MG63 (cell line): ENCODE measurements at places on chromosomes 11 and 22. TPM values are rescaled to one million over a fixed set of nuclear protein-coding genes. Genes with fewer than 3 reads are reported as not detected.

- no peak for DNase-seq
These were observed 2.9 kb downstream of the DENND6B start for GRCh38 chr22:50323900-50324299.

GRCh38 chr11:108734956-108735559, 70.2 kb downstream of the DDX10 start:
- no peak for DNase-seq

- DNase-seq: no peak
These were observed at the start of gene CRYBB1 for GRCh38 chr22:26617271-26618199. TSS of gene CRYBB1 (minus strand) at chr22:26618027. CDS start at chr22:26616319, 1,708 bp downstream.

DNA sequence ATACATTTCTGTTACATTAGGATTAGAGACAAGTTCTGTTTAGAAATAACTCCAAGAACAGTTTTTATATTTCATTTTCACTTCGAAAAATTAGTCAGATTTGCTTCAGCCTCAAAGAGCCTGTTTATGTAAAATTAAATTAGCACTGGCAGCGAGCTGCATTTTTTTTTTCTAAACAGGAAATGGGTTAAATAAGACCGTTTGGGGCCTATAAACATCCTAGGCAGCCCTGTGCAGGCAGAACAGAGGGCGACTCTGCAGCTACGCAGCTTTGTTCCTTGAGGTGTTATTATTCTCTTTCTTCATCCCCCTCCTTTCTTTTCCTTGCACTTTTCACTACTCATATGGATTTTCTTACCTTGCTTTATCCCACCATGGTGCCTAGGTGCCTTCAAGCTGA, 48.7 kb downstream of the CWC15 start:
- DNase-seq: no peak

DNA sequence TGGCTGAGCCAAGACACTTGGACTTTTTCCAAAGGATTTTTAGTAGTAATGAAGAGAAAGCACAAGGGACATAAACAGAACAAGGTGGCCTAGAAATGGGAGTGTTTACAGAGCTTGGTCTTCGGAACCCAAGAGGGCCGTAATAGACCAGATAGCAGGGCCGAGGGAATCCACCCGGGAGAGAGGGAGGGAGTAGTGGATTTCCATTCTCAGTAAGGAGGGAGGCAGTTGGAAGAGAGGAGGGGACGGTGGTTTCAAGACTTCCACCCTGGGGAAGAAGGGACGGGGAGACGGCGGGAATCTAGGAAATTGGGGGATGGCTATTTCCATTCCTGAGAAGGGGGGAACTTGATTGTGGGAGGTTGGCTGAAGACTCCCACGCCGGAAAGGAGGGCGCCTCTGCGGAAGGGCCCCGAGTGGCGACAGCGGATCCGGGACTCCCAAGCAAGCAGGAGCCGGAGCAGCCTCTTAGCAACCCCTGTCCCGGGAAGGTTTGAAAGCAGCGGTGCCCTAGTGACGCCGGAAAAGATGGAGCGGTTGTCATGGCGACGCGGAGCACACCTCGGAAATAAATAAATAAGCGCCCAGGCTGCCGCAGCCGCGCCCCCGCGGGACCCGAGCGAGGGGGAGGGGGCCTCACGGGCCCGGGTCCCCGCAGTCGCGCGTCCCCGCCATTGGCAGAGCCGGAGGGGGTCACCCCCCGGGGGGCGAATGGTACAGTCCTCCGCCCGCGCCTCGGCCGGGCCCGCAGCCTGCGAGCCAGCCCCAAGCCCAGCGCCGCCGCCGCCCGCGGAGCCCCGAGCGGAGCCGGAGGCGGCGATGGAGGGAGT, 31.6 kb downstream of the EIF3F start:
- DNase-seq: peak; percentile 28

- DNase-seq: no peak
These were observed 43.9 kb downstream of the SGSM3 start for GRCh38 chr22:40414311-40414710.

- no peak for DNase-seq
These were observed 69.1 kb upstream of the PPARA start for GRCh38 chr22:46081036-46081830.

DNA sequence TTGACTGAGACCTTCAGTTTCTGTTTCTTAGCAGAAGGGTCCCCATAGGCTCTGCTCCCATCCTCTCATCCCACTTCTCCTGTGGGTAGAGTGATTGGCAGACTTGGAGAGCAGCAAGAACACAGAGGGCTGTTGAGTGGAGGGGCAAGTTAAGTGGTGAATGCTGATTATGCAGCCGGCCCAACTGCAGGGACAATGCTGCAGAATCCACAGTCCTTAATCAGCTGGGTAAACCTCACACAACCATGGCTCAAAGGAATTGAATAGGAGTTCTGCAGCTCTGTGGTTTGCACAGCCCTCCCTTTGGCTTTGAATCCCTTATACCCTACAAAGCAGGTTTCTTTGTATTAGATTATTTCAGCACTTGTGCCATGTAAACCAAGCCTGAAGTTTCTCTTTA, 161.1 kb downstream of the NAV2 start:
- DNase-seq: no peak

- peak; percentile 73 for DNase-seq
These were observed 497.2 kb downstream of the NTM start for GRCh38 chr11:131867457-131868257.

GRCh38 chr11:65418431-65418680, 4.2 kb upstream of the NEAT1 start:
- DNase-seq: no peak

GRCh38 chr11:126328444-126328843, 24.6 kb downstream of the DCPS start:
- DNase-seq: no peak

DNA sequence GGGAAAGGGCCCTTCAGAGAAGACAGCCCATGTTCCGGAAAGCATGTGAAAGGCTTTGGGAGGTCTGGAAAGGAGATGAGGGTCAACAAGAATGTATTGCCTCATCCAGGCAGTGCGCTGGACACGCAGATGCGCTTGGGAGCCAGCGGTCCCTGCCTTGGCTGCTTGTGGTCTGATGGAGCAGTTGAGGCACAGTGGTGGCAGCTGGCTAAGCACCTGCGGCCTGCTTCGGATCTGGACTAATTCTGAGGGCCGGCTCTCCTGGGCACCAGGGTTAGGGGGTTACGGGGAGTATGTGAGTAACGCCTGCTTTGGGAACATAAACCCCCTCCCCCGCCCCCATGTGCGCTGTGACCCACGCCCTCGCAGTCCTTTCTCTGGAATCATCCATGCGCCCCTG, 4.6 kb upstream of the TM7SF2 start:
- no peak for DNase-seq

GRCh38 chr11:5204787-5205186, 4.3 kb upstream of the OR51V1 start:
- DNase-seq: peak; percentile 23

GRCh38 chr11:10631761-10632160, 61.8 kb downstream of the IRAG1 start:
- no peak for DNase-seq

DNA sequence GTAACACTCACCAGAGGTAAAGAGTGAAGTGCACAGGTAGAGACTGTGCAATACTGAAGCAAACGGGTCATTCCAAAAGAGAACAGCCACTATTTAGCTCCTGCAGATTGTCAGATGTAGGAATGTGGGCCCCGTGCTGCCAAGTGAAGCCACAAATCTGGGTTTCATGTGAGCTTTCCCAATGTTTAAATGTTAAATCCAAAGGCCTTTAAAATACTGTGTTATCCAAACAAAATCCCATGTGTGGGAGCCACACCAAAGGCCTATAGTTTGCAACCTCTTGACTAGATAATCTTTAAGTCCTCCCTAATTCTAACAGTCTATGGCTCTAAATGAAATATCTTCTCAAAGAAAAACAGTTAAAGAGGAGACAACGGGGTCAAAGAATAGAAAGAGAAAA, 43.3 kb downstream of the RBFOX2 start:
- no peak for DNase-seq

- DNase-seq: no peak
These were observed 5.4 kb downstream of the TMEM123 start for GRCh38 chr11:102447193-102447592.

- peak; percentile 20 for DNase-seq
These were observed 1.6 kb downstream of the PHF21B start for GRCh38 chr22:45008186-45008681.

- DNase-seq: peak; percentile 21
These were observed 13.5 kb downstream of the ACO2 start for GRCh38 chr22:41482319-41482935.

DNA sequence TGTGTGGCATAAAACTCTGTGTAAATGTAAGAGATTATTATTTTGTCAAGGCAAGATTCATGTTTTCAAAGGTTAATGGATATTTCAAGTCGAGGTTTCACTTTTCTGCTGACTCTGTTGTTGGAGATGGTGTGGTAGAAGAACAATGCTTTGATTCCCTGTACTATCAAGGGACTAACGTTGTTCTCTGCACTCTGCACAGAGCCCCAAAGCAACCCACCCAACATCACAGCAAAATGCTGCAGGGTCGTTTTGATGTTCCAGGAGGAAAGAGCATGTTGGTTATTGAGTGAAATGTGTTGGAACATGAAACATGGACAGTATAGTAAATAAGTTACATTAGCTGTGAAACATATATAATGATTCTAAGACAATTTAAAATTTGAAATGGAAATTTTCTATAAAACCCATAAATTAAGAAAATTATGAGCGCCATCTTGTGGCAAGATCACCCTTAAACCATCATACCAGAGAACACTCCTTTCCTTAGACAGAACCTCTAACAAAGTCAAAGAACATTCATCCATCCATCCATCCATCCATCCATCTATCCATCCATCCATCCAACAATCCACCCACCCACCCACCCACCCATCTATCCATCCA, 164.4 kb upstream of the ZBED5 start:
- no peak for DNase-seq

DNA sequence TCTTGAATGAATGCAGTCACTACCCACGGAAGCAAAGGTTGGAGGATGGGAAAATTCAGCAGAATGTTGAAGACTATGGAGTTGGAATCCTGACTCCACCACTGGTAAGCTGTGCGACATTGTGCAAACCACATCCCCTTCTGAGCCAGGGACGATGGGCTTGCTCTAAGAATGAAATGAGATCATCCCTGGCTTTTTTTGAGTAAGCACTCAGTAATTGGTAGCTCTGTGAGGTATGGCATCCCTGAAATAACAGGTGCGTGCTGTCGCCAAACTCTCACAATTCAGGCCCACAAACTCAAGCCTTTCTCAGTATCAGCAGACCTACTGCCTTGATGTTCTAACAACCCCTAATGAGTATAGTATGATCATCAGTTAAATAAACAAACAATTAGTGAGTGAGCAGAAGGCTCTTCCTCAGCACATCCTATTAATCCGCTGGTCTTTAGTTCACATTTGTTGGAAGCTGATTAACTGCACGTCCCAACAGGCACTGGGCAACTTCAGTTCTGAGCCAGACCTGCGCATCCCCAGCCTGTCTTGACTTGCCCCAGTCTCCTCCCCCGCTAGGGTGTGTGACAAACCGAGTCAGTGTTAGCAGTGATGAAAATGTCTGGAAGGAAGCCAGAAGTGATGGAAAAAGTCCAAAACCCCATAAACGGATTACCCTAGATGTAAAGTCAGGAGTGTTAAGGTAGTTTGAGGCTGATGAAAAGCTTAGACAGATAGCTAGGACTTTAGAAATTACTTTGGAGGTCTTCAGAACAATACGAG, 235.5 kb downstream of the GRIK4 start:
- DNase-seq: no peak

GRCh38 chr11:33324302-33324985, 67.3 kb downstream of the HIPK3 start:
- DNase-seq: no peak

DNA sequence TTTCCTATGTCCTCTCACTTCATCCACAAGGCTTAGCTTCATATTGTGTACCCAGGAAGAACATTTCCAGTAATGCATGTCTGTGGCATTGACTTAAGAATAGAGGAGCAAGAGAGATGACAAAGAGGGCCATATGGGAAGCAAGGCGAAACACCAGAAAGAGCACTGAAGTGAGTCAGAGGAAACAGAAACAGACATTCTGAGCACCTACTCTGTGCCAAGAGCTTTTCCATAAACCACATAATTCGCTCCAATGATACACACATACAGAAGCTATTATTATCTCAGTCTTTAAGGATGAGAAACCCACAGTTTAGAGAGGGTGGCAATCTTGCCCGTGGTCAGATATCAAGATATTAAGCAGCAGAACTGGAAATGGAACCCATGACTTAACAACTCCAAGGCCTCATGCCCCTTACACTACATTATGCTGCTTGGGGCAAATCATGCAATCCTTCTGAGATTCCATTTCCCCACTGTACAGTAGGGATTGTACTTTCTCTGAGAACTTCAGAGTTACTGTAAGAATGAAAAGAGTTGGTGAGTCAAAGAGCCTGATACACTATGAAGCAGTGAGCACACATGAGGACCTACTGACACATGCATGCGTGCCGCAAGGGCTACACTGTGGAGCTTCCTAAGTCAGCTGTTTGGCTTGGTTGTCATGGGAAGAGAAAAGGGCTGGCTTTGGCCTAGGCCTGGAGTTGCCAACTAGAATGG, 126.6 kb downstream of the KCNC1 start:
- DNase-seq: no peak

DNA sequence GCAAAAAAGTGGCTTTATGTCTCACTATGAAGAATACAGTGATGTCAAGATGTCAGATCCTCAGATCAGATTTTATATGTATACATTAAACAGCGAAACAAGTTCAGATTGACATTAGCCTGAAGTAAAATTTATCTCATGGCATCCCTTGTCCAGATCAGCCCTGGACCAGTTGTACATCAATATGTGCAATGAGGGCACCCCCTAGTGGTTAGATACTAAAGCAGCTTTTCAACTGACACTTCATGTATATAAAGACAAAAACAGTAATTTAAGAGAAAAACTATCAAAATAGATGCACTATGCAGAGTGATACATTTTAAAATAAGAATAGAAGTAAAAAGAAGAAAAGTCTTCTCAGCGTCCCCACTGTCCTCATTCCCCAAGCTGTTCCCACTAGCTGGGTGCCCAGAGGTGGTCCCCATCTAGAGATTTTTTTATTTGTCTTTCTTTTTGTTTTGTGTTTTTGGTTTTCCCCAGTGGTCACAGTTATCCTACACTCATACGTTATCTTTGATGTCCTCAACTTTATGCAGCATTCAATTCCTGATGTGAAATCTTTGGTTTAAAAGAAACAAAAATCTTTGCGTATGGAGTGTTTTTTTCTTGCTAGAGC, 2193.4 kb upstream of the RAG2 start:
- DNase-seq: peak; percentile 23

The CALCA gene
- not detected in 2 replicates for total RNA-seq

The ST14 gene
- not detected in 2 replicates for total RNA-seq

The DDX6 gene
- total RNA-seq: 51.6 and 77.3 TPM in 2 replicates

The MS4A15 gene
- not detected in 2 replicates for total RNA-seq

The RFPL1 gene
- total RNA-seq: not detected in 2 replicates

The KCNA4 gene
- not detected in 2 replicates for total RNA-seq

The MSANTD4 gene
- 11.8 and 14.9 TPM in 2 replicates for total RNA-seq
